ENCODE measurements at places on chromosomes 2 and 18. TPM values are rescaled to one million over a fixed set of nuclear protein-coding genes. Genes with fewer than 3 reads are reported as not detected.

OSBPL1A gene
- 42.9 TPM for total RNA-seq

ASPRV1 gene
- 0.34 TPM for total RNA-seq

GAL3ST2 gene
- not detected for total RNA-seq

C1GALT1C1L gene
- total RNA-seq = under 0.01 TPM

PRSS56 gene
- not detected for total RNA-seq

GRHL1 gene
- total RNA-seq = 32.5 TPM

GPR17 gene
- not detected for total RNA-seq

ZC3H6 gene
- 8.3 TPM for total RNA-seq

PLGLB1 gene
- 0.34 TPM for total RNA-seq

UPP2 gene
- not detected for total RNA-seq

TMEM150A gene
- 5.8 TPM for total RNA-seq

STARD6 gene
- not detected for total RNA-seq

KCNE4 gene
- 0.14 TPM for total RNA-seq

AQP12A gene
- total RNA-seq = not detected

CDH2 gene
- total RNA-seq = 0.34 TPM

CD302 gene
- under 0.01 TPM for total RNA-seq

CLEC4F gene
- total RNA-seq = not detected

RGPD3 gene
- total RNA-seq = 0.34 TPM

SERPINB11 gene
- under 0.01 TPM for total RNA-seq

MYCN gene
- total RNA-seq = not detected

LBX2 gene
- total RNA-seq = 1.00 TPM

SERPINB2 gene
- total RNA-seq = 182 TPM

M1AP gene
- total RNA-seq = 2.8 TPM
